ENCODE measurements at places on chromosomes 4 and X. TPM values are rescaled to one million over a fixed set of nuclear protein-coding genes. Genes with fewer than 3 reads are reported as not detected.

DNA sequence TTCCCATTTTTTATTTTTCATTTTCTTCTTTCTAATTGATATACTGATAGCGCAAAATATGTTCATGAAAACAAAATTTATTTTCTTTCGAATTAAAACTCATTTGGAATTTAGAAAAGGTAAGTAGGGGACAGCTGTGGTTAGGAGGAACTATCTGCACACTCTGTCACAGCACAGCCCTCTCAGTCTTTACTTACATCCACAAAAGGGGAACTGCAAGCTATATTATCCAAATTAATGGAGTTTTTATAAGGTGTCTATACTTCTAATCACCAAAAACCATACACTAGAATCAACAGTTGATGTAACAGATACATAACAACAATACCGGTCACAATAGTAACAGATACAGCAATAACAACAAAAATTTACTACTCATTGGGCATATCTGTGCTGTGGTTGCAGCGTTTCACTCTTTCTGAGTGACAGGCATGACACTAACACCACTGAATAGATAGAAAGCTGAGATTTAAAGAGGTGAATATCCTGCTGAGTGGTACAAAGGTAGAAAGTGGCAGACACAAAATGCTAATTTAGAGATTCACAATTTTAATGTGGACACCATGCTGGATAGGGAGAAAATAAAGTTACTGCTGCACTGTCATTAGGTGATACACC lies 160.7 kb downstream of the PPP3CA start:
- H3K27ac ChIP-seq = no peak overlapping the region
- H3K36me3 ChIP-seq = peaks cover 14% of the 10 kb centered on the region
- H3K4me1 ChIP-seq = peaks cover 8% of the 10 kb centered on the region
- H3K4me3 ChIP-seq = no peak overlapping the region
- no peaks in the 10 kb centered on the region for H3K27me3 ChIP-seq

DNA sequence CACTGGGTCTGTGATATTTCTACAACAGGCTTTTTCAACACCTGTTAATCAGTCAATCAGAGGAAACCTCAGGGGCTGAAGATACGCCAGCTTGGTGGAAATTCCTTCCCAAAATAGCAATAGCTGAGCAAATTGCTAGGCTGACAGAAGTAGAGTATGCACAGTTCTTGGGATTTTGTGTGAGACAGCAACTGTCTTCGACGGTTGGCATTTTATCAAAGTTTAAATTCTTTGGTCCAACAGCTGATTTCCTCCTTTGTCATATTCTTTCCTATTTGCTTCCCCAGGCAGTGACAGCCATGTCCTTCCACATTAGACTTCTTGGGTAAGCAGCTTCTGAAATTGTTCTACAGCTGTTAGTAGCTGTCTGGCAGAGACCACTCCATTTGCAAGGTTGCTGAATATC lies 8.0 kb upstream of the PALLD start:
- H3K4me1 ChIP-seq = peaks cover 20% of the 10 kb centered on the region
- peaks cover 2% of the 10 kb centered on the region for H3K36me3 ChIP-seq
- peaks cover 3% of the 10 kb centered on the region for H3K27me3 ChIP-seq
- H3K27ac ChIP-seq = no peak overlapping the region
- DNase-seq = no peak

DNA sequence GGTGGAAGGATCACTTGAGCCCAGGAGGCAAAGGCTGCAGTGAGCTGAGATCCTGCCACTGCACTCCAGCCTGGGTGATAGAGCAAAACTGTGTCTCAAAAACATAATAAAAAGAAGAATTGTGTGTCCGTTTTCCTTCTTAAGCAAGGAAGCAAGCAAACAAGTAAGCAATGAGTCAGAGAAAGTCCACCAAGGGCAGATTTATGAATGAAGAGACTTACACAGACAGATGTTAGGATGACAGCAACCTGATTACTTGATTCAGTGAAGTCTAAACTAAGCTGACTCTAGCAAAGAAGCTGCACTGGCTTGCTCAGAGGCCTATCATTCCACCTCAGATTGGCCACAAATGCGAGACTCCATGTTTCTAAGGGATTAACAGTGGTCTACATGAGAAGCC lies 34.1 kb upstream of the SCML1 start:
- H3K36me3 ChIP-seq = no peaks in the 10 kb centered on the region
- H3K27me3 ChIP-seq = peaks cover 2% of the 10 kb centered on the region
- H3K4me1 ChIP-seq = no peaks in the 10 kb centered on the region
- H3K27ac ChIP-seq = no peak overlapping the region
- no peak for DNase-seq
- no peak overlapping the region for H3K4me3 ChIP-seq

- DNase-seq = no peak
- H3K4me3 ChIP-seq = no peak overlapping the region
- no peak overlapping the region for H3K27ac ChIP-seq
- H3K27me3 ChIP-seq = no peaks in the 10 kb centered on the region
- H3K36me3 ChIP-seq = no peaks in the 10 kb centered on the region
These were observed 121.6 kb upstream of the GRID2 start for GRCh38 chr4:92182006-92182735.

DNA sequence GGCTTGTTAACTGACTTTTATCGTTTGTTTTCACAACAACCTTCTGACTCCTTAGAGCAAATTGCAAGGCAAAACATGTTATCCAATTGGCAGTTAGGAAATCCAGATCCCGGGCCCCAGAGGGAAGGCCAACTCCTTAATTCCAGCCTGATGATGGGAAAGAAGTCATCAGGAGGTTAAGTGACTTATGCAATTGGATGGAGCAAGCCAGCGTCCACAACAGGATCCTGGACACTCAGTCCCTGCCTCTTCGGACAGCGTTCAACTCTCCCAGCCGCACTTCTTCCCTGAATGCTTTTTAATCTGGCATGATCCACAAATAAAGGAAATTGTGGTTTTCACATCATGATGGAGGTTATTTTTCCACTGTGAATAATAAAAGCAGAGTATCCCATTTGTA lies 310.1 kb downstream of the RAB28 start:
- no peaks in the 10 kb centered on the region for H3K27me3 ChIP-seq
- H3K4me1 ChIP-seq = no peaks in the 10 kb centered on the region
- H3K4me3 ChIP-seq = no peak overlapping the region

- no peak overlapping the region for H3K27ac ChIP-seq
- no peaks in the 10 kb centered on the region for H3K36me3 ChIP-seq
- H3K4me3 ChIP-seq = no peak overlapping the region
- peaks cover 3% of the 10 kb centered on the region for H3K4me1 ChIP-seq
- no peak for DNase-seq
These were observed 198.5 kb downstream of the PRDM5 start for GRCh38 chr4:120723986-120724385.

DNA sequence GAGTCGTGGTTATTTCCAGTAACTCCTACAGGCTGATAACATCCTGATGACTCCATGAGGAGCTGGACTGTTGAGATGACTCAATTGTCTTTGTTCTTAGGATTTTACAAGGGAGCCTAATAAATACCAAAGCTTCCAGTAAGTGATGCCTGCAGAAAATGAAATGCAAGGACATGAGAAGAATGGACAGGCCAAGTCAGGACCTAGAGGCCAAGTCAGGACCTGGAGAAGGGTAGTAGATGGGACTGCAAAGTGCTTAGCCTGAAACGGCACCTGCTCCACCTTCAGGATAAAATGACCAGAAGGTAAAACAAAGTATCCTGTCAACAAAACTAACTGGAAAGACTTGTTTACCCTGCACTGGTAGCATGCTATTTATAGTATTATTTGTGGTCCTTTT lies 6.4 kb upstream of the SLC10A6 start:
- DNase-seq = no peak
- H3K27ac ChIP-seq = no peak overlapping the region
- H3K27me3 ChIP-seq = no peaks in the 10 kb centered on the region
- no peaks in the 10 kb centered on the region for H3K36me3 ChIP-seq
- H3K4me1 ChIP-seq = no peaks in the 10 kb centered on the region

DNA sequence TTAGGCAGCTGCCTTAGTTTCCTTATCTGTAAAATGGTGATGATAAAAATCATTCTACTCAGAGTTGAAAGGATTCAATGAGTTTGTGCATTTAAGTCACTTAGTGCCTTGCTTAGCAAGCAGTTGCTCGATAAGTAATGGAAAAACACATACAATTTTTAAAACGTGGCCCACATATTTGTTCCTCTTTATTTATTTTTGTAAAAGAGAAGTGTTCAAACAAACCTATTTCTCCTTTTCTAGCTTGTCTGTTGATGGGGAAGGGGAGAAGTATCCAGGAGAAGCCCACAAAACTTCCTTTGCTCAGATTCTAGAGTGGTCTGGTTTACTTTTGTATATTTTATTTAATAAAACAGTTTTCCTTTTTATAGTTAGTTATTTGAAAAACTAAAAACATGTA lies 3.3 kb upstream of the HPGDS start:
- H3K27me3 ChIP-seq = peaks cover 4% of the 10 kb centered on the region
- H3K4me3 ChIP-seq = no peak overlapping the region
- H3K36me3 ChIP-seq = no peaks in the 10 kb centered on the region

DNA sequence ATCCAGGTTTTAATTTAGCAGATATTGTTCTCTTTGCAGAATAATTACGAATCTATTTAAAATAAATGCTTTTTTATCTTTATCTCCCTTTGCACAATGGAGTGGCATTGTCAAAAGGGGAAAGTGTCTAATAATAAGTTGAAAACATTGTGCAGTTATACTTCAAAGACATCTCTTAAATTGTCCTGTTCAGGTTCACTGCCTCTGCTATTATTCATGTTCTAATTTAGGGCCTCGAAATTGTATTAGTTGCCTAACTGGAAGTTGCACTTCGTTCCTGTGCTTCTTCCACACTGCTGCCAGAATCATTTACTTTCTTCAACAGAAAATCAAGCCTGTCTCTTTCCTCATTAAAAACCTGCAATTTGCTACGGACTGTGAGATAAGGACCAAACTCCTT lies 150.5 kb upstream of the SPRY1 start:
- H3K27me3 ChIP-seq = no peaks in the 10 kb centered on the region
- H3K36me3 ChIP-seq = no peaks in the 10 kb centered on the region
- H3K4me1 ChIP-seq = peaks cover 2% of the 10 kb centered on the region
- DNase-seq = no peak
- no peak overlapping the region for H3K27ac ChIP-seq

DNA sequence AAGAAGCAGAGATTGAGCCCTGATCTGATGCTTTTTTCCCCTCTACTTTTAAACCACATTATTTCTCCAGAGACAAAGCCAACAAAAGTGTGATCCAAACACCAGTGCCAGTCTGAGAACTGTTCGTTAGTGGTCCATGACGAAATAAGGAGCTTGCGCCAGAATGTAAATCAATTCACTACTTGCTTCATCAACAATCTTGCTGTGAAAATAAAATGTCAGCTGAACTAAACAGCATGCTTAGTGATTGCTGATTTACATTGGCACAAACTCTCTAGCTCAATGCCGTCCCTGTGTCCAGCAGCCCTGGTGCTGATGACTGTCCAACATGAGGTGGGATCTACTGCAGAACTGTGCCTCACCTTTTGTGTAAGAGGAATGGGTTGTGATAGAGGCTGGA lies 71.3 kb downstream of the SOX3 start:
- no peak overlapping the region for H3K27ac ChIP-seq
- peaks cover 4% of the 10 kb centered on the region for H3K27me3 ChIP-seq
- no peaks in the 10 kb centered on the region for H3K4me1 ChIP-seq
- no peaks in the 10 kb centered on the region for H3K36me3 ChIP-seq

DNA sequence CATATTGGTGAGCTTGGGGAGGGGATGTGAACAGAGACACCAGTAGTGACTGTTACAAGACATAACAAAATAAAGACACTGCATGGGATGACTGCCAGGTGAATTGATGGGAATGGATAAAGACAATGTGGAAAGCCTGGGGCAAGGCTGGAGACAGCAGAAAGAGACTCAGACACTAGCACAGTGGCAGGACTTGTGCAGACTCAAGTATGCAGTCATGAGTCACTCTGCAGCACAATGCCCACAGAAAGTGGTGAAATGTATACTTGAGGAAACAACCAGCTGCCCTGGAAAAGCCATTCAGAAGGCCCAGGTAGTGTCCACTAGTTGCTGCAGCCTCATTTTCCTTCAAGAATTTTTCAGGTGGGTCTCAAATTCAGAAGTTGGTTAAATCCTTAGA lies 452.3 kb downstream of the MID1IP1 start:
- no peaks in the 10 kb centered on the region for H3K27me3 ChIP-seq
- peaks cover 7% of the 10 kb centered on the region for H3K4me1 ChIP-seq
- H3K4me3 ChIP-seq = no peak overlapping the region
- DNase-seq = no peak
- H3K36me3 ChIP-seq = peaks cover 3% of the 10 kb centered on the region
- no peak overlapping the region for H3K27ac ChIP-seq

- no peak overlapping the region for H3K27ac ChIP-seq
- peaks cover 2% of the 10 kb centered on the region for H3K36me3 ChIP-seq
- H3K4me3 ChIP-seq = no peak overlapping the region
- H3K27me3 ChIP-seq = no peaks in the 10 kb centered on the region
These were observed 20.9 kb upstream of the S100G start for GRCh38 chrX:16628946-16629595.

DNA sequence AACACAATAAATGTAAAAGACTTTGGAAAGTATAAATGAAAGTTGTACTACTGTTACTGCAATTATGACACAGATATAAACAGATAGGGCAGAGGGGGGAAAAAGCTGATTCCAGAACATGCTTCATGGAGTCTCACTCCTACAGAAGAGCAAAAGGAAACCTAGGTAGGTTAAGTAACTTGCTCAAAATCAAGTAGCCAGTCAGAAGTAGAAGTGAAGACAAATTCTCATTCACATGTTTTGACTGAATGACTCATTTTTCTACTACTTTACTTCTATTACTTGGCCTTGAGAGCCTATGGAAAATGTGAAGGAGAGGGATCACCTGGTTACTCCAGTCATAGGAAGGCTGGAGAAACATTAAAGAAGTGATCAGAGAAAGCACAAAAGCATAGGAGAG lies 23.6 kb upstream of the RASGEF1B start:
- no peaks in the 10 kb centered on the region for H3K27me3 ChIP-seq

DNA sequence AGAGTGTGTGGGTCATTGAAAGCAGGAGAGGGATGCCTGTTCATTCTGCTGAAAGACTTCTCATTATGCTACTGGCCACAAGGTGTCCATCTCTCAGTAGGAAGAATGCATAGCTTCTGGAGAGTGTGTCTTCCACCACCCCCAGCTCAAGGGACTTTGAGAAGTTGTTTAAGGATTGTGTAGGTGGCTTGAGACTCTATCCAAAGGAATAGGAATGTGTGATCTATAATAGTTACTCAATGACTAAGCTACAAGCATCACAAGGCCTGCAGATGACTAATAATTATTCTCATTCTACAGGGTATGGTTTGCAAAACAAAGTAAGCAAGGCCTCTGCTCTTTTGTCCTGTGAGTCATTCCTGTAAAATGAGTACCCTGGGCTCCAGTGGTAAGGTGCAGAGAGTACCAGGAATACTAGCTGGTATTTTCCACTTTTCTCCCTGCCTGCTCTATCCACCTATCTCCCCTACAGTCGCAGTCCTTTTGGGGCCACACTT lies 279.8 kb upstream of the BOD1L1 start:
- H3K4me1 ChIP-seq = no peaks in the 10 kb centered on the region
- H3K4me3 ChIP-seq = no peak overlapping the region
- no peaks in the 10 kb centered on the region for H3K36me3 ChIP-seq
- no peak overlapping the region for H3K27ac ChIP-seq

DNA sequence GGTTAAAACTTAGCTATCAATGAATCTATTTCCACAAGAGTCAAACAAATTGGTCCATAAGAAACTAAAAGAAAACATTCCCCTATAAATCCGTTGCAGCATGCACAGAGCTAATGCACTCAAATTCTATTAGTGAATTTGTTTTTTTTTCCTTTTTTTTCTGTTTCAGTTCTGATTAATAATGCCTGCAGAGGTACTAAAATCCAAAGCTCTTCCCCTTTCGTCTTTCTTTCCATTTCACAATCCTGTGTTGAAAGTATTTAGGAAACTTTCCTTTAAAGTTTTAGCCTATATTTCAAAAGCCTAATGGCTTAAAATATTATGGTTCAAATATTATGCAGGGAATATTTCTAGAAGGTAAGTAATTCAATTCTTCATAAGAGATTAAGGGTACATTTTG lies 45.9 kb upstream of the VEGFD start:
- no peak for DNase-seq
- H3K27me3 ChIP-seq = peaks cover 13% of the 10 kb centered on the region
- H3K4me1 ChIP-seq = peaks cover 2% of the 10 kb centered on the region
- no peaks in the 10 kb centered on the region for H3K36me3 ChIP-seq
- no peak overlapping the region for H3K4me3 ChIP-seq

The BCORL1 gene
- total RNA-seq = 15.4 TPM

The LRAT gene
- total RNA-seq = not detected

All from activated naive CD8-positive, alpha-beta T cell treated with anti-CD3 and anti-CD28 coated beads, Interleukin-2, amount 10 ng/mL, durations not matched to agents 7 days and 5 days (primary cell).